ENCODE measurements at places on chromosomes 5 and 9.
A peak's percentile ranks its signal among the peaks of the same experiment; 100 is the strongest.

DNA sequence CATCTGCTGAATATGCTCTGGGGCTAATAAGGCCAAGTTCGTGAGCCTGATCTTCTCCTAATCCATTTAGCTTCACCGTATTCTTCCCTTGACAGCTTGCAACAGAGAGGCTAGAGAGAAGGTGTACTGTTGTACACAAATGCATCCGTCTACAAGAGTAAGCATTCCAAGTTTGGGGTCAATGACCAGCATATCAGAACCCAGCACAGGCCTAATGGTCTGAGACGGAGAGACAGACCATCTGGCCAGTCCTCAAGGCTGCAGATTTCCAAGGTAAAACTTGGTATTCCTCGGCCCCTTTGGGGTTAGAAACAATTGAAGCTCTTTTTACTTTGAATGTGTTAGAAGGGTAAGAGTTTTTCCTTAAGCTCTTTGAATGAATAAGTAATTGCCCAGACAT lies 481.2 kb upstream of the KLF4 start:
- no peak for DNase-seq

DNA sequence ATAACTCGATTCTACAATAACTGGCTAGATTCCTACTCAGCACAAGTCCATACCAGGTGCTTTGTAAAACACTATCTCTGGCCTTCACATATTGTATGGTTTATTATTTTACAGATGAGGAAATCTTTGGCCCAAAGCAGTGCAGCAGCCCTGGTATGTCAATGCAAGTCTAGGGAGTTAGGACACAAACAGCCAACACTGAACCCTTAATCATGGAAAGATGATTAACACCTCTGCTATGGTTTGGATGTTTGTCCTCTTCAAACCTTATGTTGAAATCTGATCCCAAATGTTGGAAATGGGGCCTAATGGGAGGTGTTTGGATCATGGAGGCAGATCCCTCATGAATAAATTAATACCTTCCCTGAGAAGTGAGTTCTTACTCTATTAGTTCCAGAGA lies 76.6 kb downstream of the MAPKAP1 start:
- DNase-seq: no peak

- no peak for DNase-seq
These were observed 26.3 kb downstream of the ARSB start for GRCh38 chr5:78958672-78959445.

- DNase-seq: no peak
These were observed 229.7 kb downstream of the MRPS30 start for GRCh38 chr5:45038366-45038987.

GRCh38 chr5:130316971-130317680 lies 412.9 kb downstream of the CHSY3 start:
- no peak for DNase-seq

GRCh38 chr9:92837191-92837590 lies 40.6 kb downstream of the ZNF484 start:
- no peak for DNase-seq

- no peak for DNase-seq
These were observed 866.0 kb downstream of the PTPRD start for GRCh38 chr9:9746826-9747225.

DNA sequence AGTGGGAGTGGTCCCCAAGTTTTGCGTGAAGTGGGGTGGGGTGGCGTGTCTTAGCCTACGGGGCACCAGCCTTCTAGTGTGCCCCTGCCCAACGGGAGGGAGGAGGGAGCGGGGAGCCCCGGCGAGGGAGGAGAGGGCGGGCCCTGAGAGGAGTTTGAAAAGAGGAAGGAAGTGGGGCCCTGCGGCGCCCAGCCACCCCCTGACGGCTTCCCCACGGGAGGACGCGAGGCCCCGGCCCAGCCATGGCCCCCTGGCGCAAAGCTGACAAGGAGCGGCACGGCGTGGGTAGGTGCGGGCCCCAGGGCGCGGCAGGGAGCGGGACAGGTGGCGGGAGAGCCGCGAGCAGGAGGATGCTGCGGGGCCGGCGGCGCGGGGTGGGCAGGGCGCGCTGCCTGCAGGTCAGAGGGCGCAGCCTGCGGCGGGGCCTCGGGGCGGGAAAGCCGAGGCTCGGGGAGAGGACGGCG lies at the start of gene DOCK2:
Gene DOCK2, plus strand, starts transcription at position 191 of the 464 bp plus-strand sequence. Its CDS starts 52 bp downstream, at position 243.
- DNase-seq: peak; percentile 39

- DNase-seq: no peak
These were observed 5.0 kb downstream of the NSMF start for GRCh38 chr9:137454145-137454596.

DNA sequence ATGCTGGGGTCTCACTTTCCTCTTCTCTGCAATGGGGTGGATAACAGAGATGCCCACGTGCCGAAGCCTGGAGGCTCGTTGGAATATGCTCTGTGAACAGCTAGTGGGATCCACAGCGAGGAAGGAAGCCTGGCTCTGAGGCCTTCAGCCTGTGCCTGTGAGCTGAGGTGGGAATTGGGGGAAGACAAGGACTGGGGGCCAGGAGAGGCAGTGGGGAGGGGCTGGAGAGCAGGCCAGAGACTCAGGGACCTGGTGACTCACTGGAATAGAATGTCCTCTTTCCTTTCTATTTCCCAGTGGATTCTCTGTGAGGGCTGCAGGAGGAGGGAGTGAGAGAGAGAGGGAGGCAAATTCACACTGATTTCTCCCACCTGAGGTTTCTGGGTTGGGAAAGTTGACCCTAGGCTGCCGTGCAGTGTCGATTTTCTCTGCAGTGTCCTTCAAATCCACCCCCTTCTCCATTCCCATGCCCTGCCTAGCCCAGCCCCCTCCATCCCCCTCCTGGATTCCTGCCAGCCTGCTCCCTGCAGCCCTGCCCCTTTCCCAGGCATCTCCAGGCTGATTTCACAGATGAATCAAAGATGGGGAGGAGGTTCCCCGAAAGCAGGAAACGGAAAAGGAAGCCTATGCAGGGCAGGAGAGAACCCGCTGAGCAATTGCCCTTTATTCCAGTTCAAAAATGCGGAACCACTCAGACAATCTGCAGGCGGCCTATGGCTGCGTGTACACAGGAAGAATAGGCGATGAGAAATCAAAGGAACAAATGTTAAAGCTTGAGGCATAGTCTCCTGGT lies 1.4 kb upstream of the SPAAR start:
- DNase-seq: no peak

DNA sequence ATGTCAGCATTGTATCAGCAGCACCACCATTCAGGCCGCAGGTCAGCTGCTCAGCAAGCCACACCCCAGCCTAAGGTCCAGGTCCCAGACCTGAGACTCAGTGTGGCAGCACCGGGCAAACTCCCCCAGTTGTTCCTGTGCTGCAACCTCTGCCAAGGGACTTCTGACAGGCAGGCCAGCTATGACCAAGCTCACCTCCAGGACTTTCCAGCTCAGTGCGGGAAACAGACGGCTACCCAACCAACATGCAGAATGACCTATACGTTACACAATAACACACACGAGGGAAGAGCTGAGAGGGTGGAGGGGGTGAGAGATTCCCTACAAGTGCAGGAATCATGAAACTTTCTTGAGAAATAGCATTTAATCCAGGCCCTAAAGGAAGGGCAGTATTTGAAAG lies 143.7 kb downstream of the FSTL4 start:
- DNase-seq: no peak

DNA sequence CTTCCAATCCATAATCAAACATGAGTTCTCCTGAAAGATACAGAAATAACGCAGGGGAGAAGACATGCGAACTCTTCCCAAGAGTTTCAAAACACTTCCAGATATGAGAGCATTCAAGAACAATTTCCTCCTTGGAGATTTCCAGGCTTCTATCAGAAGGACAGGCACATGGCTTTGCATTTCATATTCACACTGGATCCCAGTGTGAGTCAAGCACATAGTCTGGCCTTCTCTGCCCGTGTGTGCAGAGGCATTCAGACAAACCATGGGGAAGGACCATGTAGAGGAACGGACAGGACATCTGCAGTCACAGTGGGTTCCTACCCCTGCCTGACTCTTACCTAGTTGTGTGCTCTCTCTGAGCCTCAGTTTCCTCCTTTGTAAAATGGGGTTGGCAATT lies 384.5 kb downstream of the NTRK2 start:
- no peak for DNase-seq

DNA sequence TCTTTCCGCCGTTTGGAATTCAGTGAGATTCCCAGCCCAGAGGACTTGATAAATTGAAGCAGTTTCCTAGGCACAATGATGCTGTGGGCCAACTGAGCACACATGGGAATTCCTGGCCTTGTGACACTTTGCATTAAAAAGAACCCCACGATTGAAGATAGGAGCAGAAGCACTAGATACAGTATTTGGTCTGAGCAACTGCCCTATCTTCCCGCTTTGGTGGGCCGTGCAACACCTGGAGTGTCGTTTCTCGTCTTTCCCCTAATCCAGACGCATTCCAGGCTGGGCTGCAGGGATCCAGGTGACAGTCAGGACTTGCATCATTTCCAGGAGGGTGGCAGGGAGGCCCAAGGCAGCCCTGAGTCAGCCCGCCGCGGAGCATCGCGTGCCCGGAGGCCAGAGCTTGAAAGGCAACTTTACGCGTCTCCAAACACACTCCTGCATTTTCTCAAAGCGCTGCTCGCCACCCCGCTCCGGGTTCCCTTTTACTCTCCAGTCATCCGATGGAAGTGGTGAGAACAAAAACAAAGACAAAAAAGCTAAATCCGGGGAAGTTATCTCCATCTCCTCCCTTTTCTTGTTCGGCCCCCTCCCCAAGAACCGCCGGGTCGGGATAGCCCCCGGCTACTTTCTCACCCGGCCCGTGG lies 753 bp upstream of the STC2 start:
- DNase-seq: no peak

DNA sequence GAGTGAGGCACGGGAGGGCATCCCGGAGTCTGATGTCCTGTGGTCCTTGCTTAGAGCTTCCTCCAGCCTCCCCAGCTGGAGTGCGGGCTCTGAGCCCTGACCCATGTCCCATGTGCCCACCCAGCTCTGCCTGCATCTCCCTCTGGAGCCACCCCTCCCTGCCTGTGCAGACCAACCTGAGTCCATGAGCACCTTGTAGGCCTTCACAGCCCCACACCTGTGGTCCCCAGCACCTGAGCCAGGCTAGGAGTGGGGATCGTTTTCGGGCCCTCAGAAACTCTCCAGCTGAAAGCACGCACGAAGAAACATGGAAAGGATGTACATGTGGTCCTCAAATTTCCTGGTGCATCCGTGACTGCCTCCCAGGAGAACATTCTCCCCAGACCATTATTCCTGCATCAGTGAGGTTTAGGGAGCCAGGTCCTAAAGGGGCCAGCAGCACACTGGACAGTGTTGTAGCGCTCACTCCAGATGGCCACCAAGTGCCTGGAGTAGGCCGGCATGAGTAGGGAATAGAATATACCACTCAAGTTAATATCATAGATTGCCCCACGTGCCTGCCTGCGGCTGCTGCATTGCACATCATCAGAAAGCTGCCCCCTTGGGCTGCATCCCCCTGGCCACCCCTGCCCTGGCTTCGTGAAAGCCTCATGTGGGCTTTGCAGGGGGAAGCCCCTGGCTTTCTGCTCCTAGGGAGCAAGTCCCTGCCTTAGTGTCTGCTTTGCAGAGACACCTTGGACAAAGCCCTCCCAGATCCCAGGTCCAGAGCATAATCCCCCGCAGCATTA lies 80.6 kb downstream of the WNK2 start:
- no peak for DNase-seq

DNA sequence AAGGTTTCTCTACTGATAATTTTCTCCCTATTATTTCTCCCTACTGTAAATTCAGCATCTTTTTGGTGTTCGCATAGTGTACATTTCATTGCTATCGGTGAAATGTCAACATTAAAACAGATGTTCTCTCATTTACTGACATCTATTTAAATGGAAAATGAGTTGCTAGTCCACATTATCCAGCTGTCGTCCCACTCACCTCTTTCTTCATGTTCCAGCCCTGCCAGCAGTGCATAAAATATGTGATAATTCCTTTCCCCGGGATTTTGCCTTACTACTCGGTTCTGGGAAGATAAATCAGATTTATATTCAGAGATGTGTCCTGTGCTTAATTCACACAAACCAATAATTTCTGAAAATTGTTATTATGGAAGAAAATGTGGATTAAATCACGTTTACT lies 155.8 kb downstream of the MYO10 start:
- DNase-seq: no peak

Measured in T follicular helper cell (primary cell).